CD4-positive, alpha-beta T cell treated with Interleukin-12 subunit alpha and Interleukin-12 subunit beta, for 1 hour (primary cell): ENCODE measurements at places on chromosomes 3 and 15.

- DNase-seq: no peak
Measured at GRCh38 chr3:123657111-123657510, 72.3 kb upstream of the HACD2 start.

GRCh38 chr3:136899622-136900158 is 37.7 kb downstream of the NCK1 start:
- DNase-seq: no peak

- no peak for DNase-seq
Measured at GRCh38 chr15:97141871-97142270, 811.4 kb downstream of the NR2F2 start.

- DNase-seq: no peak
Measured at GRCh38 chr3:127377801-127378655, 90.2 kb upstream of the PRR20G start.

DNA sequence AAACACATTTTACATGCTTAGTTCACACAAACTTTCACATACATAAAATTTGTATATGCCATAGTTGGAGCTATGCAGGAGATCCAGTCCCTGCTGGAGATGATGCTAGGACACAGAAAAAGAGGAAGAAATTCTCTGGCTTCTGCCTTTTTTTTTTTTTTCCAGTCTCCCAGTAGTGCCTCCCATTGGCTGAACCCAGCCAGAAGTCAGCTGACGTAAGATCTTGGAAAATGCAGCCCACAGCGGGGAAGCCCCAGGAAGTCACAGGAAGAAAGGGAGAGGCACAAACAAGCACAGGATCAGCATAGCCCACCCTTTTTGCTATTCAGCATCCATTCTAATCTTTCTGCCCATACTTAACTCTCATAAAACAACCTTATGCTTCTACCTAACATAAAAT is 38.5 kb downstream of the SCN11A start:
- no peak for DNase-seq

GRCh38 chr3:176927706-176928581 is 269.3 kb downstream of the TBL1XR1 start:
- no peak for DNase-seq

- DNase-seq: no peak
Measured at GRCh38 chr3:183486472-183486871, 58.1 kb upstream of the MCF2L2 start.

DNA sequence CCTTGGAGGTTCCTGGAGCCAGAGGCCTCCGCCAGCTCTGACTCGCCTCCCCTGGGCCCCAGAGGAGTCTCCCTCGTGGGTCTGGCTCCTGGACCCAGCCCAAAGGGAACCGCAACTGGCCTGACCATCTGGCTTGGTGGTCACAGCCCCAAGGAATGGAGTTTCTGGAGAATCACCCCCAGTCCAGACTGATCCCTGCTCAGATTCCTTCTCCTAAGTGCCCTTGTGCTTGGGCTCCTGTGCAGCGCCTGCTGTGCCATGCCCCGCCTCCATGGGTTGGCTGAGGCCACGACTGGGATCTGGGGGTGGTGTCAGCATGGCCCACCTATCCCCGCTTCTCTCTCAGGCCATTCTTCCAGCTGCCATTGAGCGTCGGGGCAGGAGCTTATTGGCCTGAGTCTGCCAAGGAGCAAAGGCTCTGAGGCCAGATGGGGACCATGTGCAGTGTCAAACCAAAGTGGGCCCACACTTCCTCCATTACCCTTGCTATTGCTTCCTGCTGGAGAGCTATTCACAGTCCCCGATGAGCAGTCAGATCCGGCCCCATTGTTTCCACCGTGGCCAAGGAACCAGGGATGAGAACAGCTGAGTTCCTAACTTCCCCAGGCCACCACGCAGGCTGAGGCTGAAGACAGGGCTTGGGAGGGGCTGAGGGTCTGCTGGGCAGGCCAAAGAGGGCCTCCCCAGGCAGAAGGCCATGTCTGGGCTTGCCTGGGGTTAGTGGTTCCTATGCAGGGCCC is 19.0 kb downstream of the CSPG4 start:
- DNase-seq: no peak

DNA sequence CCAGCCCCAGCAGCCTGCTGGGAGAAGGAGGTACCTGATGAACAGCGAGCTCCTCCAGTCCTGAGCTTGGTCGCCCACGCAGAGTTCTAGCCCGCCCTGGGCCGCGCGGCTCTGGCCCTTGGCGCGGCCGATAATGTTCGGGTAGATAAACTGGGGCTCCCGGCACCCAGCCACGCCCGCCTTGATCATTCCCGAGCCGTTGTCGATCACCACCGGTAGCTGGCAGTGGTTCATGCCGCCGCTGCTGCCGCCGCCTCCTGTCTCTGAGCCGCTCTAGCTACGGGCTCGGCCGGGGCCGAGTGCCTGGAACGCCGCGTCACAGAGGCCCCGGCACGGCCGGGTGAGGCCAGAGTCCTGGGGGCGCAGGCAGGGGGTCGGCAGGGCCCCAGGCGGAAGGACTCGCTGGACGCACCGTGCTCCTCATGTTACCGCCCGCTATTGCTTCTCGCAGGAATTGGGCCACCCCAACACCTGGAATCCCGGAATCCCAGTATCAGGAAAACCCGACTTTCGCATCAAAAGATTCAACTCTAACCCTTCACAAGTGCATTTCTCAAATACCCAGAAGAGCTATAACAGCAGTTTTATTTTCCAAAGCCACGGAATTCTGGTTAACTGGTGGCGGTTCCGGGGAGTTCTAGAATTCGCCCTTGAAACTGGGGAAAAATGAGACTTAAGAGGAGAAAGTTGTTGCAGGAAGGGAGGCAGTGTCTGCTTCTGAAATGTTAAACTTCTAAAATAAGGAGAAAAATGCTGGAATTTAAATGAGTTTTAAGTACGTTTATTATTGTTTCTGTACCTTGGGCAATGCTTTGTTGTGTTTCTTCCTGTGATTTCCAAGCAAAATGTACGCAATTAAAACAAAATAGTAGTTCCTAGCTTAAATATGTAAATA is at the start of gene ACTRT3:
Gene ACTRT3, minus strand, starts transcription at position 275 of the 895 bp plus-strand sequence. Its CDS starts 41 bp downstream, at position 234.
- DNase-seq: peak; percentile 70

GRCh38 chr3:42661593-42662022 is 8.1 kb downstream of the ZBTB47 start:
- DNase-seq: no peak

DNA sequence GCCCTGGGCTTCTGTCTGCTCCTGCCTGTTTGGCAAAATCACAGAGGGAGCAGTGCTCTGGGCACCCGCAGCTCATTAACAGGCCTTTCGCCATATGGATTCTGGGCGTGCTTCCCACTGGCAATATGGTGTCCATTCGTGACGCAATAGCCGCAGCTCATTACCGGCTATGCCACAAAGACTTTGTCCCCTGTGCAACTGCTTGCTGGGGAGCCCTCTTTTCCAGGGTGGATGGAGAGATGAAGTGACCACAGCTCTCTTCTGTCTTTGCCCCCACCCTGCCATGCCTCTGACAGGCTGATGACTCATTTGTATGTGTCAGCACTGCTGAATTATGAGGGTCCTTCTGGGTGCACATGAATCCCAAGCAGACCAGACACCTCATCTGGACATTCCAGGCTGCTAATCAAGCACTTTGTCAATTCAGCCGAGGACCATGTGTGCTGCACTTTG is 214.3 kb upstream of the FEZF2 start:
- no peak for DNase-seq

DNA sequence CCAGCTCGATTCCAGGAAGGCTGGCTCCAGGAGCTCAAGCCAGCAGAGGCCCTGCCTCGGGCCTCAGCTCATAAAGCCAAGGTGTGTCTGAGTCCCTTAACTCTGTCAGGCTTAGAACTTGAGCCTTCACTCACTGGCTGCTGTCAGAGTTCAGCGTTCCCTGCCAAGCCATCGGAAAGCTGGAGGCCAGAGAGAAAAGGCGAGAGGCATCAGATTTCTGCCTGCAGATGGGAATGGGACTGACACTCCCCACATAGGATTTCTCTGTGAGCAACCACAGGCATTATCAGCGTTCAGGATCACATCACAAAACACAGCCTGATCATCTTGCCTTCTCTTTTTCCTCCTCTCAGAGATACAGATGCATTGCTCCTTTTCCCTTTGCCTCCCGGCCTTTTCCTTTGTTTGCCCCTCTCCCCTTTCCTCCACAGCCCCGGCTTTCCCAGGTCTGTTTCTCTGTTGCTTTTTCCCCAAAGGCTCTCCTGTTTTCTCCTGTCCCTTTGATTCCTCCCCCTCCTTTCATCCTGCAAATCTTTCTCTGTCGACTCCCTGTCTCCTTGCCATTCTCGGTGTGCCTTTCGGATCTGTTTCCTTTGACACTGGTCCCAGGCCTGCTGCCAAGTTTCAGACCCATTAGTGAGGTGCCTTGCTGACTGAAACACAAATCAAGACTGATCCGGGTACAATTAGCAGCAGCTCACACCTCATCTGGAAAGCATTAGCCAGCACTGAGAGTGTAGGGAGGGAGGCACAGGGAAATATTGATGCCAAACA is 44.5 kb upstream of the BOC start:
- DNase-seq: no peak

- DNase-seq: peak; percentile 28
Measured at GRCh38 chr3:97815149-97815917, 6.5 kb upstream of the CRYBG3 start.

DNA sequence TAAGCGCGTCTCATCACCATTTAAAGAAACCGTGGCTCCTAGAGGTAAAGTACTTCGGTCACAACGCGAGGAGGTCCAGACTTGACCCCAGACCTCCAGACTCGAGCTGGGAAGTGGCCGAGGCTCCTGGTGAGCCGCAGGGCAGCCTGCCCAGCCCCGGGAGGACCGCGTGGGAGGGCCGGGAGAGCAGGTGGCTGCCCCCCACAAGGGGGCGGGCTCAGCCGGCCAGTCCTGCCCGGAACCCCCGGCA is at the start of gene SLC27A2:
Gene SLC27A2, plus strand, starts transcription at position 228 of the 250 bp plus-strand sequence. CDS start 232 bp downstream, outside the sequence.
- no peak for DNase-seq

GRCh38 chr3:30421266-30421665 is 185.1 kb upstream of the TGFBR2 start:
- no peak for DNase-seq

DNA sequence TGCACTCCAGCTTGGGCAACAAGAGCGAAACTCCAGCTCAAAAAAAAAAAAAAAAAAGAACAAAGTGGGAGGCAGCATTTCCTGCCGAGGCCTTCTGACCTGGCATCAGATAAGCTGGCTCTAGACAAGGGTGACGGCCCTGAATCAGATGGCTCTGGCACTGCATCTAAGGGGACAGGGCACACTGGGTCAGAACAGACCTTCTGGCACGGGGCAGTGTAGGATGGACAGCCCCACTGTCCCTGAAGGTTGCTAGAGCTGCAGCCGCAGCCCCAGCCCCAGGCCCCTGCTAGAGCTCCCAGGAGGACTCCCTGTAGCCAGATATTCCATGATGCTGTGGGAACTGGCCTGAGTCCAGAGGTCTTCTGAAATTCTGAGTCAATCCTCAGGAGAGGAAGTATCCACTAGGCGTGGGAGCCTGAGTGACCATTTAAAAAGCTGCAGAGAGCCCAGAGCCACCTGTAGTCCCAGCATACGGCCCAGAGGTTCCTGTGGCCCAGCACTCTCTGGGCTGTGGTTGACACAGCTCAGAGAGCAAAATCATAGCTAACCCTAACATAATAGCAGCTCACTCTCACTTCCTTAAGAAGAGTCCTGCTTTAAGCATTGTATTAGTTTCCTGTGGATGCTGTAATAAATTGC is 69.2 kb upstream of the MFGE8 start:
- DNase-seq: no peak

- no peak for DNase-seq
Measured at GRCh38 chr15:63331456-63331855, 50.2 kb downstream of the CA12 start.

DNA sequence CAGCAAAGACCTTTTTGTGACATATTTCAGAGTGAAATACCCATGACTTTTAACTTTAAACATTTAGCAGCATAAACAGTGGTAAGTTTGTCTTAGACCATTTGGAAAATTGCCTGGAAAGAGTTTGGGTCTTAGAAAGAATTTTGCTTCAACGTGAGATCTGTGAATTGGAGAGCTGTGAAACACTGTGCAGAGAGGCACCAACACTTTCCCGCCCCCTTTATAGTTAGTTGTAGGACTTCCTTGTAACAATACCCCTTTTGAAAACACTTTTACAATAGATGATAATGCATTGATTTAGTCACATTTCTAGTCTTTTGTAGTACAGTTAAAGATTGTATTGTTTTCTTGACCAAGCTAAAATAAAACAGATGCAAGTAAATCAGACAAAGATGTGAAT is 43.5 kb upstream of the MBNL1 start:
- DNase-seq: no peak

DNA sequence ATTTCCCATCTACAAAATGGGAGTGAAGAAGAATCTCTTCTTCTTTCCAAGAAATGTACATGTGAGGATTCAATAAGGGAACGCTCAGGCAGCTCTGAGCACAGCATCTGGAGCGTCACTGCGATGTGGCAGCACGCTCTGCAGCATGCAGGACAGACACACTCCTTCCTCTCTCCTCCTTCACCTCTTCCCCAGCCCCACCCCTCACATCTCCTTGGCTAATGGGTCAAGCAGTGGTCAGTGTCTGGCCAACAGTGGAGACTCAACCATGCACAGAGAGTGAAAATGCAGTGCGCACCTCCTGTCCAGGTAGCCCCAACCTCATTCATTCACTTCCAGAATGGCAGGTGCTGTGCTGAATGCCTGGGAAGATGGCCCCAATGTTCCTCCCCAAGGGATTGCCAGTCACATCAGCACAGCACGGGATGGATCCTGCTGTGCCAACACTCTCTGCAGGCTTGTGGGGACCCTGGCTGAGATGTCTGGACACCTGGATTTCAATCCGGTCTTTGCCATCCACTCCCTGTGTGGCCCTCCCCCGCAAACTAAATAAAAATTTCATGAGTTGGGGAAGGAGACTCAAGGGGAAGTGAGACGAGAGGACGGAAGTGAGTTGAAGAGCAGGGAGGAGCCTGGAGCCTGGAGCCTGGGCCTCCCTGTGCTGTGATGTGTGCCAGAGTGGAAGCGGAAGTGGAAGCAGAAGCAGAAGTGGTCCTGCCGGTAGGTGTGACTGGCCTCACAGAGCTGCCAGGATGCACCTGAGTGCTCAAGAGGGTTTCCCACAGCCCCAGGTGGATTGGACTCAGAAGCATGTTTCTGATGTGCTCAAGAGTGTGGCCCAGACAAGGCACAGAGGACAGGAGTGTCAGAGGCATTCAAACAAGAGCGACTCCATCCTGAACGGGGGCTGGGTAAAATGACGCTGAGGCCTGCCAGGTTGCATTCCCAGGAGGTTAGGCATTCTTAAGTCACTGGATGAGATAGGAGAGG is 163.9 kb downstream of the SMAD6 start:
- peak; percentile 12 for DNase-seq

DNA sequence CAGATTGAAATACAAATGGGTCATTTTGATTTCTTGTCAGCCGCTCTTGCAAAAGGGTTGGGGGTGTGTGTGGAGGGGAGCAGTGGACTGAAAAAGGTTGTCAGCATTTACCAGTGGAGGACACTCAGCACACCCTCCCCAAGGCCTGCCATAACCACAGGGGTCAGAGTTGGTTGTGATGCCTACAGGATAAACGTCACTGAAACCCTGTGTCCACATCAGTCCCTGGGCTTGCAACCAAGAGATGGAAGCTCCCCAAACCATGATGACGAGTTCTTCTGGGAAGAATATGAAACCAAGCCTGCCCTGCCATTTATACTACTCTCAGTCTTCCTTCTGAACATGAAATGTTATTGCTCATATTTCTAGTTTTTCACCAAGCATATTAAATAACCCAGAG is 54.0 kb upstream of the UMPS start:
- DNase-seq: no peak

- DNase-seq: no peak
Measured at GRCh38 chr15:83835479-83835878, 181.6 kb downstream of the ADAMTSL3 start.
